Effector memory CD4-positive, alpha-beta T cell (primary cell): ENCODE measurements at places on chromosomes 2 and 18.

GRCh38 chr2:233532971-233533370, 33.6 kb downstream of the USP40 start:
- H3K4me1 ChIP-seq, result no peaks in the 10 kb centered on the region
- no peak overlapping the region for H3K4me3 ChIP-seq
- no peak overlapping the region for H3K27ac ChIP-seq
- H3K36me3 ChIP-seq, result no peaks in the 10 kb centered on the region
- DNase-seq, result no peak

GRCh38 chr2:43995733-43996533, at the start of gene LRPPRC:
Gene LRPPRC, minus strand, starts transcription at chr2:43995989. Its CDS starts 42 bp downstream, at chr2:43995947.
- H3K4me3 ChIP-seq, result peak within 1 kb of the TSS; percentile 99
- H3K36me3 ChIP-seq, result peaks cover 6% of the 10 kb centered on the region
- H3K4me1 ChIP-seq, result peaks cover 15% of the 10 kb centered on the region
- no peaks in the 10 kb centered on the region for H3K27me3 ChIP-seq

- no peaks in the 10 kb centered on the region for H3K36me3 ChIP-seq
- DNase-seq, result no peak
- no peaks in the 10 kb centered on the region for H3K4me1 ChIP-seq
- H3K27me3 ChIP-seq, result no peaks in the 10 kb centered on the region
Measured at GRCh38 chr2:24576617-24577016, 85.6 kb downstream of the NCOA1 start.

- no peak for DNase-seq
- no peaks in the 10 kb centered on the region for H3K4me1 ChIP-seq
- H3K4me3 ChIP-seq, result no peak overlapping the region
- no peak overlapping the region for H3K27ac ChIP-seq
Measured at GRCh38 chr18:76121011-76121410, 374.0 kb downstream of the ZNF516 start.

DNA sequence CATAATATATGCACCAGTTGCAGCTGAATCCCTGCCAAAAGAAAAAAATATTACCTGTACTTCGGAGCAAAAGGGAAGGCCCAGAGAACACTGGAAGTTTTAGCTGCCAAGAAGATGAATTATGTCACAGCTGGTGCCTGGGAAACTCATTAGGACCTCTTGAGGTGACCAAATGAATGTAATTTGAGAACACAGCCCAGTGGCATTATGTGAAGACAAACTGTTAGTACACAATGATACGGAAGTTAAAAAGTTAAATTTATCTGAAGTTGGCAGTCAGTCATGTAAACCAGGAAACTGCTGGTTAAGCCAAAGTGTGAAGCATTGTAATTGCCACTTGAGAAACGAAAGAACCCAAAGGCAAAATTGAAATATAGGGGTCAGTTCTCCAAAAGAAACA, 80.7 kb downstream of the EML4 start:
- H3K27ac ChIP-seq, result no peak overlapping the region
- no peaks in the 10 kb centered on the region for H3K27me3 ChIP-seq
- DNase-seq, result no peak

DNA sequence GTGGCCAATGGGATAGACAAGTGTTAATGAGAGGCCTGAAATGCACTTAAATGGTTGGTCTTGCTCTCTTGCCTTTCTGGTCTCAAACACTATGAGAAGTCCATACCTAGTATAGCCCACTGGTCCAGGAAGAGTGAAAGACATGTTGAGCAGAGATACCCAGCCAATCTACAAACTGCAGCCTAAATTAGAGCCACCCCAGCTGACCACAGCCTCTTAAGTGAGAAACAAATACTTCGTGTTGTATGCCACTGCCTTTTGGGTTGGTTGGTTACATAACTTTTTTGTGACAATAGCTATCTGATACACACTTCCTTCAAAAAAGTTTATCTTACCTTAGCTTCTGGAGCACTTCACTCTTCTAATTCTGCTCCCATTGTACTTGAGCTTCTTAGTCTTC, 8.8 kb upstream of the EXOC6B start:
- H3K27me3 ChIP-seq, result no peaks in the 10 kb centered on the region
- no peaks in the 10 kb centered on the region for H3K36me3 ChIP-seq
- H3K4me1 ChIP-seq, result no peaks in the 10 kb centered on the region
- no peak overlapping the region for H3K27ac ChIP-seq

GRCh38 chr2:168039881-168040280, 207.5 kb downstream of the STK39 start:
- DNase-seq, result no peak
- no peak overlapping the region for H3K27ac ChIP-seq
- H3K36me3 ChIP-seq, result no peaks in the 10 kb centered on the region
- H3K27me3 ChIP-seq, result no peaks in the 10 kb centered on the region
